ENCODE measurements at places on chromosomes 16 and 17.

- no peak for DNase-seq
These were observed 316.6 kb downstream of the SLC39A11 start for GRCh38 chr17:72775919-72776318.

DNA sequence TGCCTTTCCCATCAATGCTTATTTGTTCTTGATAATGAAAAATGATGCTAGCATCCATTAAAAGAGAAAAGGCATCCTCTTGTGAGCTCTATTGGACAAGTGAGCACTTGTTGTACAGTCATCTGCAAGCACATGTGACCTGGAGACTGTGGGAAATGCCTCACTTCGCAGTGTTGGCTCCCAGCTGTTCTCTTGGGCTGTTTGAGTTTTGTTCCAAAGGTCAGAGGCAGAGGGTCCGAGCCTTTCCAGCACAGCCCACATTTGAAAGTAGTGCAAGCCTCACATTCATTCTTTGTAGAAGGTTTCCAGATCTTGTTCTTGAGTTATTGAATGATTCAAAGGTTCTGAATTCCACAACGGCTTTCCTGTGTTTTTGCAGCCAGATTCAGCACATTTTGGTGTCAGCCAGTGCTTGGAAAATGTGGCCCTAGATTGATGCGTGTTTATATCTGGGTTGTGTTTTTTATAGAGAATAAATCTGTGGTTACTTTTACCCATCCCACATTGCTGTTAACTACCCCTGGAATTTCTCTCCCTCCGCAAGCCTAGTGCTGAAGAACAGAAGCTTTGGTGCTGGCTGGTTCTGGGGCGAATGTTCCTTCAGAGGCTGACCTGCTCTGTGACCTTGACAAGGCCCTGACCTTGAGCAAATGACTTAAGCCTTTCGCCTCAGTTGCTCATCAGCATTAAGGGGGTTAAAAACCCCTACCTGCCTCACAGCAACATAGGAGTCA, 49.8 kb downstream of the CDH1 start:
- no peak for DNase-seq

GRCh38 chr17:7283471-7284216, 2.1 kb downstream of the SLC2A4 start:
- DNase-seq: no peak

- no peak for DNase-seq
These were observed 91.3 kb upstream of the ZNF750 start for GRCh38 chr17:82930924-82931698.

DNA sequence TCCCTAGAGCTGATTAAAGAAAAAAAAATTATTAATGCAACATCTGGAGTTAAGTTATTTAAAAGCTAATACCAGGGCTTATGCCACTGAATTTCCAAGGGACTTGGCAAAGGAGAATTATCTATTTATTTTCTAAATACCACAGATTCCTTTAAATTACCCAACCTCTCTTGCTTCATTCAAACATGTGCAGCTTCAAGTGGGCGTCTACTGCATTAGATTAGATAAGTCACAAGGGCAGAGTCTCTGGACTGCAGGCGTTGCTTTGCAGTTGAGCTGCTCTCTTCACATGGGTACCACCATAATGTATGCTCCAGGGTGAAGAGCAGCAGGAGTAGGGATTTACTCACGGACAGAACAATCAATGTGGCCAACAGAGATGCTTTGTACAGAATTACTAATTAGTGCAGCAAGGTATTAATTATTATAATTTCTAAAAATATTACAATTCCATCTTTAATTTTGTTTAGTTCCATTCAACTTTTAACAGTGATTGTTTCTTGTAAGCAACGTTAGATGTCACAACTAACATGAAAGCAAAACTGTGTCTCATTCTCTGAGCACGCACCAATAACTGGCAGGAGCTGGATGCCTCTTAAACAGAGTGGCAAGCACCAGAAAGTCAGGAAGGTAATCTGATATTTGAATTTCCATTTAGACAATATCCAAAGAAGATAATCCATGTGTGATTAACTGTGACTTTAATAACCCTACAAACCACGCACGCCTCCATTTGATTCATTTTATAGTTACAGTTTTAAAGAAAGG, 214.2 kb downstream of the STX8 start:
- DNase-seq: no peak

DNA sequence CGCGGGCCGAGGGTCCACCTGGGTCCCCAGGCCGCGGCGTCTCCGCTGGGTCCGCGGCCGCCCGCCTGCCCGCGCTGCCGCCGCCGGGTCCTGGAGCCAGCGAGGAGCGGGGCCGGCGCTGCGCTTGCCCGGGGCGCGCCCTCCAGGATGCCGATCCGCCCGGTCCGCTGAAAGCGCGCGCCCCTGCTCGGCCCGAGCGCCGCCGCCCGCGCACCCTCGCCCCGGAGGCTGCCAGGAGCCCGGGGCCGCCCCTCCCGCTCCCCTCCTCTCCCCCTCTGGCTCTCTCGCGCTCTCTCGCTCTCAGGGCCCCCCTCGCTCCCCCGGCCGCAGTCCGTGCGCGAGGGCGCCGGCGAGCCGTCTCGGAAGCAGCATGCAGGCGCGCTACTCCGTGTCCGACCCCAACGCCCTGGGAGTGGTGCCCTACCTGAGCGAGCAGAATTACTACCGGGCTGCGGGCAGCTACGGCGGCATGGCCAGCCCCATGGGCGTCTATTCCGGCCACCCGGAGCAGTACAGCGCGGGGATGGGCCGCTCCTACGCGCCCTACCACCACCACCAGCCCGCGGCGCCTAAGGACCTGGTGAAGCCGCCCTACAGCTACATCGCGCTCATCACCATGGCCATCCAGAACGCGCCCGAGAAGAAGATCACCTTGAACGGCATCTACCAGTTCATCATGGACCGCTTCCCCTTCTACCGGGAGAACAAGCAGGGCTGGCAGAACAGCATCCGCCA, 504 bp downstream of the FOXC2 start:
- DNase-seq: no peak

DNA sequence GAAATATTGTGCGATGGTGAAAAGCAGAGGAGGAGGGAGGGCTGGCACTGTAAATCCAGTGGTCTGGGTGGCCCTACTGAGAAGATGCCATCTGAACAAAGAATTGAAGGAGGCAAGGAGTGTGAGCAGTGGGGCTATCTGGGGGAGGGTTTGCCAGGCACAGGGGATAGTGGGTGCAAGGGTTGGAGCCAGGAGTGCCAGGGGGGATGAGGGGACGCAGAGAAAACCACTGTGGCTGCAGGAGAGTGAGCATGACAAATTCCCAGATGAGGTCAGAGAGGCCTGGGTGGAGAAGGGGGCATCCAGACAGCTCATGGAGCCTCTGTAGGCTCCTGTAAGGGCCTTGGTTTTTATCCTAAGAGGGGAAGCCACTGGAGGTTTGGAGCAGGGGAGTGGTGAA, 4.8 kb downstream of the XYLT2 start:
- no peak for DNase-seq

DNA sequence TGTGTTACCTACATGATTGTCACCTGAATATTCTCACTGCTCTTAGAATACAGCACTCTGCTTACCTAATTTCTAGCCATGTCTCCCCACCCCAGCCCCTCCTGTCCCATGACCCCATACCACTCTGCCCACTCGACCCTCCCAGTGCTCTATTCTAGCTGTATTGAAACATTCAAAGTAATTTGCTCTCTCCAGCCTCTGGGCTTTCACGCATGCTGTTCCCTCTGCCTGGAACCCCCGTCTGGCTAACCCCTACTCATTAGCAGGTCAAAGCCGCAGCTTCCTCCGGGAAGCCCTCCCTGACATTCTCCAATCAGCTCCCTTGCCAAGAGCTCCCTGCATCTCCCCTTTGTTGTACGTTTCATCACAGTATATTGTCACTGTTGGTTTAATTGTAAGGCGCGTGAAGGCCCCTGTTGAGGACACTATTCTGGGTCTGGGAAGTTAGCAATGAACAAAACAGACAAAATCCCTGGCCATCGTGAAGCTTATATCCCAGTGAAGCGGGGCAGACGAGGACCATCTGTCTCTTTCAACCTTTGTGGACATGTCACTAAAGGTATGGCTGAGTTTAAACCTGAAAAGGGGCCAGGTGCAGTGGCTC, 72.3 kb upstream of the LHX1 start:
- no peak for DNase-seq

DNA sequence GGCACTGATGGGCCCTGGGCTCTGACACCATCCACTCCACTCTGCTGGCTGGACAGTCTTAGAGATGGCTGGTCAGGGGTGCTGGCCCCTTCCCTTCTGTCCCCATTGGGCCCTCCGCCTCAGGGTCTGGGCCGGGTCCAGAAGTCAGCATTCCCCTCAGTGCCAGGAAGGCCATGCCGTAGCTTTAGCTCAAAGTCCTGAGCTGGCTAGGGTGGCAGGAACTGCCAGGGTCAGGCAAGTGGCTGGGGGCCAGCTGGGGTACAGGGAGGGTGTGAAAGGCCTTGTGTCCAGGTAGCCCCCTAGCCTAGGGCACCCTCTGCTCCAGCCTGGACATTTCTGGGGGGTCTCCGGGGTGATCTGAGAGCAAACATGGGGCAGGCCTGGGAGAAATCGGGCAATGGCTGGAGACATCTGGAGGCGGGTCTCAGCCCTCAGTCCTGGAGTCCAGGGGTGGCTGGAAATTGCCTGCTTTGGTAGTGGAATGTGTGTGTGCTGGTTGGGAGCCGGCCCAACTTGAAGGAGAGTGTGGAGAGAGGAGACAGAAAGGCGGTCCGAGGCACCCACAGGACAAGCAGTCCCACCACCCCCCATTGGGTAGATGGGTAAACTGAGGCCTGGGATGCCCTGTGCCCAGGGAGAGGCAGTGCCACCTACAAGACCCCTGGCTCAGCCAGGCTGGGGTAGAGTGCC, 32.5 kb downstream of the TPSG1 start:
- DNase-seq: no peak

Measured in CD4-positive, alpha-beta T cell treated with Interferon alpha-2 for 1 hour (primary cell).